ENCODE measurements at places on chromosomes 5 and 9.

GRCh38 chr5:111224561-111225345, 569 bp downstream of the CAMK4 start:
- DNase-seq = peak; percentile 61

DNA sequence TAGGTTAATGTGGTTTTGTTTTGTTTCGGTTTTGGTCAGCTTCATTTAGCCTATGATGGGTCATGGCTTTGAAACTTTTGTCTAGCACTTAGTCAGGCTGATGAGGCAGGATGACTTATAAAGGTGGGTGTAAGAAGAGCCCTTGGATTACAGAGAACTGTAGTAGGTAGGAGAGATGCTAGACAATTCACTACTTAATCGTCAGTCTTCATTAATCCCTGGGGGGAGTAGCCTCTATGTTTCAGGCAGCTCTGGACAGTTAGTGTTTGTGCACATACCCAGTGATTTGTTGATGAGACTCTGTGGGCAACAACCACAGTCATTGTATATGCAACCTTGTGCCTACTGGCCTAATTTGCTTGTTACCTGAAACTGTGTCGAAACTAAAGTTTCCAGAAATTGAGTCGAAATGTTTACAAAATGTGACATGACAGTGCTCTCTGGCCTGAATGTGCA, 113.3 kb downstream of the MTREX start:
- DNase-seq = peak; percentile 37

DNA sequence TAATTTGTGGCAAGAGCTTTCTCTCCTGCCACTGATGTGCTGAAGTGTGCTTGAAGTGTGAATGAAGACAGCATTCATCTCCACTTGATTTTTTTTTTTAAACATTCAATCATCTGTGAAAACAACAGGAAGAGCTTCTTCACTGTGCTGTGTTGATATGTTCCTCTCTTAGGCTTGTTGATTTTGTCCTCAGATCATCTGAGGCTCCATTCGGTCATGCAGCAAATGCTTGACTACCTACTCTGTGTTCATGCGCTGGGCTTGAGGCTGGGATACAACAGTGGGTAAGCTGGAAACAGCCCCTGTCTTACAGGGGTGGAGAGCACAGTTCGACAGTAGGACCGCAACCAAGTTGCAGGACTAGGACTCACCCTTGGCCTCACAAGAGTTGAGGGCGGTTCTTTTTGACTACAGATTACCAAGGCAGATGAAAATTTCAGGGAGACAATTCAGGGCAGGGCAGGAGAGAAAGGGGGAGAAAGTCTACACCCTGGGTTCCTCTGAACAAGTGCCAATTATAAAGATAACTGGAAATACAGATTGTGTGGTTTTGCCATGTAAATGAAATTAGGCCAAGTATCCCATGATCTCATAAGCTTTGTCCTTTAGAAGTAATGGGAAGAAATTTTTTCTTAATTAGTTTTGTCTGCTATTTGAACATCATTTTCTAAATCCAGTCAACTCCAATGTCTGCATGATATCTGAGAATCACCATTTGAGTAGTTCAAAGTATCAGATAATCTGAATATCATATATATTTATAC, 31.0 kb upstream of the F2R start:
- no peak for DNase-seq

GRCh38 chr5:156826150-156826549, 23.9 kb upstream of the PPP1R2B start:
- DNase-seq = no peak

- DNase-seq = no peak
Measured at GRCh38 chr5:75509956-75510355, 1.5 kb downstream of the CERT1 start.

DNA sequence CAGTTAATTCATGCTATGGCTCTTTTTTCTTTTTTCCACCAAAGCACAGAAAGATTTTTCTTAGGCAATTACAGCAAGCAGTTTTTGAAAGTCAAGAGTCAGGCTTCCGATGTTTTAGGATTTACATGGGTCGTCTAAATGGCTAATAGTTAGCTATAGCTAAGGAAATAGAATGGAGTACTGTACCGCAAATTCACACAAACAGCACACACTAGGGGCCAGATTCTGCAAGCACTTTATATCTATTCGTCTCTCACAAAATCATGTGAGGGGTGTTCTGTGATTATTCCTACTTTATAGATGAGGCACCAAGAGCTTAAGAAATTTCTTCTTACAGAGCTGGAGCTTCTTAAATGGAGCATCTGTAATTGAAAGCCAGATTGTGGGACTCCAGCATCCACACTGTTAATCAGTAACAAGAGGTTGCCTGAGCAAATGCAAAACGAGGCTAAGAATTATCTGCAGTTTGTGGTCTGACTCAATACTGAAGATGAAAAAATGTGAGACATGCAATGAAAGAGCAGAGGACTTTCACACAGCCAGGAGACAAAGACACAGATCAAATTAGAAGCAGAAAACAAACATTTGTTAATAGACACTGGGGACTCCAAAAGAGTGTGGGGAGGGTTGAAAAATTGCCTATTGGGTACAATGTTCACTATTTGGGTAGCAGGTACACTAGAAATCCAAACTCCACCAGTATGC, 62.7 kb upstream of the CTXN3 start:
- DNase-seq = no peak

DNA sequence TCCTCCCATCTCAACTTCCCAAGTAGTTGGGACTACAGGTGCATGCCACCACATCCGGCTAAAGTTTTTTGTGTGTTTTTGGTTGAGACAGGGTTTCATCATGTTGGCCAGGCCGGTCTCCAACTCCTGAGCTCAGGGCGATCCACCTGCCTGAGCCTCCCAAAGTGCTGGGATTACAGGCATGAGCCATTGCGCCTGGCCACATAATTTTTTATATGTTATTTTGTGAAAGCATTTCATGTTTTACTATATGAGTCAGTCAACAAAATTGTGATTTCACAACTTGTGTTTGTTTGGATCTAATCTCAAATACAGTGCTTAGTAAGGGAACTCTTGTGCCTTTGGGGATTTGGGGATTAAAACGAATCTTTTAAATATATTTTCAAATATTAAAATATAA, 20.0 kb upstream of the FAM120AOS start:
- DNase-seq = no peak

DNA sequence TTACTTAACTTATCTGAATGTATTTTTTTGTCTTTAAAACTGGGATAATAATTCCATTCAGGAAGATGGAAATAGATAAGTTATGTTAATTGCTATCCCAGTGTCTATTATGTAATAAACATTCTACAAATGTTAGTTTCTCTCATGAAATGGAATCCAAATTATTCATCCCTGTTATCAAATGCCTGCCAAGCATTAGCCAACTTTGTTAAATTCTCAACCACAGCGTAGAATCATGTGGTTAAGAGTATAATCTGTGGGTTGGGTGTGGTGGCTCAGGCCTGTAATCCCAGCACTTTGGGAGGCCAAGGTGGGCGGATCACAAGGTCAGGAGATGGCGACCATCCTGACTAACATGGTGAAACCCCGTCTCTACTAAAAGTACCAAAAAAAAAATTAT, 912.9 kb upstream of the SEMA6A start:
- no peak for DNase-seq

DNA sequence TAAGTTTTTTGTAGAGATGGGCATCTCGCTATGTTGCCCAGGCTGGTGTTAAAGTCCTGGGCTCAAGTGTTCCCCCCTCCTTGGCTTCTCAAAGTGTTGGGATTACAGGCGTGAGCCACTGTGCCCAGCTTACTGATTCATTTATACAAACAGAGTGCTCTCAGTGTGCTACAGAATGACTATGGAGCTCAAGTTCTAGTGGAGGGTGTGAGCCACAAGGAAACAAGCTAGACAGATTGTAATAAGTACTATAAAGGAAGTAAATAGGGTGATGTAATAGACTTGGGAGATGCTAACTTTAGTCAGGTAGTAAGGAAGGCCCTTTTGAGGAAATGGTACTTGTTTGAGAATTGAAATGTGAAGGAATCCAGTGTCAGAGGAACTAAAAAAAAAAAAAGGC, 1.7 kb upstream of the TMEM267 start:
- peak; percentile 47 for DNase-seq

GRCh38 chr9:32877103-32877502, 93.8 kb downstream of the TMEM215 start:
- DNase-seq = no peak

GRCh38 chr5:44774279-44774880, 34.4 kb upstream of the MRPS30 start:
- DNase-seq = no peak

GRCh38 chr9:73031350-73031749, 78.5 kb upstream of the ALDH1A1 start:
- no peak for DNase-seq

- DNase-seq = no peak
Measured at GRCh38 chr9:75541734-75542133, 348.7 kb upstream of the PCSK5 start.

DNA sequence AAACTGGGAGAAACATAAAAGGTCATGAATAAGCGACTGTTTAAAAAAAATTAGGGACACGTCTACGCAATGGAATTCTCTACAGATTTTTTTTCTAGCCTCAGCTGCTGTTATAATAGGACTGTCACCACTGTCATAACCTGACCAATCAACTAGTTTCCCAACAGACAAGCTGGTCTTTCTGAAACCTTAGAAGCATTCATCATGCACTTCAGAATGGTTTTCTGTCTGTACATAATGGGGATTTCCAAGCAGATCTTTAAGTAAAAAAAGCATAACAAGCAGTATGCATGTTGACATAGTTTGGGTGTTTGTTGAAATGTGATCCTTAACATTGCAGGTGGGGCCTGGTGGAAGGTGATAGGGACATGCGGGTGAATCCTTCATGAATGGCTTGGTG, 58.3 kb upstream of the SEMA6A start:
- DNase-seq = no peak

DNA sequence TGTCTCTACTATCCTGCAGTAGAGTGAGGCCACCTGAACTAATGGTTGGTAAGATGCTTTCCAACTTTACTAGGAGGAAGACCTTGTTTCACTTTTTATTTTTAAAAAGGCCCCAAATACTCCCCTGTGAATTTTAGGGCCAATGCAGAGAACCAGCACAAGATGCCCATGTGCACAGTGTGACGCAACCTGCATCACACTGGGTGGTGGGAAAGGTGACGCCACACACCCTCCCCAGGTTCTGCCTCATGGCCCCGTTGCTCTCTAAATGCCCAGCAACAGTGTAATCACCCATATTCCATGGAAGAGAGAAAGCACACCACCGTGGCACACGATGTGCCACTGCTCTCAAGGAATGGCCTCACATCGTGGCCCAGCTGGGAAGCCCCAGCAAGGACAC, 6.4 kb downstream of the SURF4 start:
- DNase-seq = no peak

DNA sequence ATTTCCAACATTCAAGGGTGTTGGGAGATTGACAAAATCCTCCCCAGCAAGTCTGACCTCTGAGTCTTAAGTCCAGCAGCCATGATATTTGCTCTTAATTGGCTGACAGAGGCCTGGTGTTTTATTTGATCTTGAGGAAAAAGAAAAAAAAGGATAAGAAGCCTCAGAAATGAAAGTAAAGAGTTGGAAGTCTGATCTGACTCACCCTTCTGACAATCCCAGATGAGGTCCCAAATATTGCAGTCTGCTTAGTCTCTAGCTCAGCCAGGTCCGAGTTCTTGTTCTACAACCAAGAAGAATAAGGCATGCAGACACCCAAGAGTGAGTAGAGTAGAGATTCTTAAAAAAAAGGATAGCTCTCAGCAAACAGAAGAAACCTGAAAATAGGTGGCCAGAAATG, 632.5 kb upstream of the ST8SIA4 start:
- DNase-seq = no peak

DNA sequence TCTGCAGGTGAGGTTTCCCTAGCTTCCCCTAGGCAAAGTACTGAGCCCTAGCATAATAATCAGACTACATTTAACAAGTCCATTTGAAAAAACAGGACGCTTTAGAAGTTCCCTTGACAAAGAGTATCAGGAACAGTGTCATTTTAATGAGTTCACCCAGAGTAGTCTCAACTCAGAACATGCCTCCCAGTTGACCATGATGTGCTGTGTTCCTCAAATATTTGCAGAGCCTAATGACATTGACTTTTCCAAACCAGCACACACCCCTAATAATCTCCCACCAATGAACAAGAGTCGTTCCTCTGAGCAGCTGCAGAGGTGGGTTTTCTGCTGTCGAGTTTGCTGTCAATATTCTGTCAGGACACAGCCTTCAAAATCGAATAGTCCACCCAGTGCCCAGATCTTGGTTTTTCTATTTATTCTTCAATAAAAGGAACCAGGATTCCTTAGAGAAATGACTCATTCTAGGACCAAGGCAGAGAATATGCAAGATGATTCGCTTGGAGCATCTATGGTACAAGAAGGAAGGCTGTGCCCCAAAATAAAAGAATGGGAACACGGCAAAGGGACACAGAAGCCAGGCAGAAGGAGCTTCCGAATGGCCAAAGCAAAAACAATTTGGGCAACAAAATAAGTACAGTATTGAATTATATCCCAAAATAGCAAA, 57.6 kb downstream of the OTULIN start:
- DNase-seq = no peak

- peak; percentile 32 for DNase-seq
Measured at GRCh38 chr5:322281-322941, 897 bp downstream of the AHRR start.

DNA sequence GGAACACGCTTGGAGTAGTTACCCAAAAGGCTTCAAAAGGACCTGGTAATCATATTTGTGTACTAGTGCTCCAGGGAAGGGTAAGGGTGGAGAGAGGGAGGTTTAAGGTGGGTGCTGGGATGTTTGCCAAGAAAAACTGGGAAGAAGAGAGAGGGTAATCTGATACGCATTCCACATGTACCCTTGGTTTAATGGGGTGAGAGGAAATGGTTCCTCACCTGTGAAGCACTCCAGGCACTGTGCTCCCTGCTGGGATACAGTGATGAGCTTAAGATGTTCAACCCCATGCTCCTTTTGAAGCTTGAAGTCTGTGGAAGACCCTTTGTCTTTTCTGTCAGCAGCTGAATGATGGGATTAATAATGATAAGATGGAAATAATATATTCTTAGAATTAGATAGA, 98.4 kb downstream of the COX7C start:
- DNase-seq = no peak

GRCh38 chr9:85964526-85964925, 23.6 kb downstream of the NAA35 start:
- no peak for DNase-seq

GRCh38 chr5:16707168-16707868, 90.5 kb upstream of the RETREG1 start:
- no peak for DNase-seq

- DNase-seq = no peak
Measured at GRCh38 chr5:17004441-17005106, 68.5 kb upstream of the MYO10 start.

DNA sequence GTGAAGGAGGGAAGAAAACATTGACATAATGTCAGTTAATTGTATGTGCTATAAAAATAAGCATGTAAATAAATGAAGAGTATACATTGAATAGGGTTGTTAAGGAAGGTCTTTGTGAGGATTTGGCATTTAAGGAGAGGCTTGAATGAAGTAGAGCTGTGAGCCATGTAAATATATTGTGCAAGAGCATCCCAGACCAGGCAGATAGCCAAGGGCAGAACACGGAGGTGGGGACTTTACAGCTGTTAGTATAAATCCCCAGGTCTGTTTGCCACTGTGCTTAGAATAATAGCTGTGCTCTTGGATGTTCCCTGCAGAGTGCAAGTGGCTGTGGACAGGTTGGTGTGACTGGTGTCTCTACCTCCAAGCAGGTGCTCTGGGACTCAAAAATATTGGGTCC, 211.7 kb downstream of the LRRC70 start:
- no peak for DNase-seq

Data from activated CD4-positive, alpha-beta memory T cell treated with anti-CD3 and anti-CD28 coated beads for 36 hours (primary cell).